ENCODE measurements at places on chromosomes 2 and 18. TPM values are rescaled to one million over a fixed set of nuclear protein-coding genes. Genes with fewer than 3 reads are reported as not detected.

Gene LIMS3
- 2.5 TPM for total RNA-seq

Gene LYPD6B
- 13.8 TPM for total RNA-seq

Gene PLGLB1
- 44.1 TPM for total RNA-seq

Gene SKOR2
- total RNA-seq = not detected

Gene RAB6C
- 0.63 TPM for total RNA-seq

Gene POMC
- 2.8 TPM for total RNA-seq

Gene FBXO48
- 0.94 TPM for total RNA-seq

Gene SERPINB2
- total RNA-seq = not detected

Gene PJVK
- 11.0 TPM for total RNA-seq

Gene OXER1
- 0.31 TPM for total RNA-seq

Gene GTF2A1L
- total RNA-seq = 1.6 TPM

Gene SPIRE1
- 163 TPM for total RNA-seq

Gene XPO1
- 623 TPM for total RNA-seq

Gene ALK
- 2.5 TPM for total RNA-seq

Gene AFF3
- total RNA-seq = 153 TPM
